ENCODE measurements at places on chromosomes 2 and 18.

- no peak for DNase-seq
Measured at GRCh38 chr2:85580206-85580605, 2.8 kb downstream of the VAMP8 start.

DNA sequence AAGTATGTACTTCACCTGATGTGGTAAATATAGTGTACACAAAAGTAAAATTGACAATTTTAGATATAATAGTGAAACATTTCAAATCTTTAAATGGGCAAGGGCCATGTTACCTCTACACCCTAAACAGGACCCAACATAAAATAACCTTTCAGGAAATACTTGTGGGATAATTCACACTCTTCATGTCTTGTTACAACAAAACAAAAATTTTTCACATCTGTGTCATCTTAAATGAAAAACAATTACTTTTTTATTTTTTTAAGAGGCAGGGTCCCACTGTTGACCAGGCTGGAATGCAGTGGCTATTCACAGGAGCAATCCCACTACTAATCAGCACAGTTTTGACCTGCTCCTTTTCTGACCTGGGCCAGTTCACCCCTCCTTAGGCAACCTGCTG, 42.1 kb downstream of the SRBD1 start:
- no peak for DNase-seq

GRCh38 chr18:22558945-22559385, 141.2 kb upstream of the CTAGE1 start:
- no peak for DNase-seq

DNA sequence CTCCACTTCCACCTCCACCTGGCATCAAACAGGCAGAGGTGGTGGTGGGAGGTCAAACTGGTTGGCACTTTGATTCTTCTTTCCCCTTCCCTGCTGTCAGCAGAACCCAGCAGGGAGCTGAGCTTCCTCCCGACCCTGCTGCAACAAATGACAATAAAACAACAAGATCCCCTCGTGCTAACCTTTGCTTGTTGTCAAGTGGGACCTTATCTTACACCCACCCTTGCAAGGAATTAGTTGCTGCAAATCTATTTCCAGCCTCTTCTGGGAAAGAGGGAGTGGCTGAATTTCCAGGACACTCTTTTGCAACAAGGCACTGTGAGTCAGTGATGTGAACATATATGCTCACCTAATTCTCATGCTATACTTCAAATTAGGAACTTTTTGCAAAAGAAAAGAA, 655.1 kb downstream of the DSC3 start:
- no peak for DNase-seq

- DNase-seq: no peak
Measured at GRCh38 chr2:162430323-162430722, 86.4 kb downstream of the GCA start.

DNA sequence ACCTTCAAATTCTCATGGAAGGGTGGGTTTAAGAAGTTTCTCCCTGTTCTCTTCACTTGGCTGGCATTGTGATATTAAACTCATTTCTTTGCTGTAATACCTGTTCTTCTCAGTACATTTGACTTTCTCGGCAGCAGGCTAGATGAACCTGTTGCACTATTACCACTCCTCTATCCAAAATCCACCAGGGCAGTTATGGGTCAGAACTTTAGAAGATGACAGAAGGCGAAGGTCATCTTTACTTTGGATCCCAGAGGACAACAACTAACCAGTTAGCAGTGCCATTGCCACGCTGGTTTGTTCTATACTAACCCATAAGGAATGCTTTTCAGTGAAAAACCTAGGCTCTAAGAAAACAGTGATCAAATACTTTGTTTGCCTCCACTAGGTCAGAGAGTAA, 901.0 kb downstream of the TSN start:
- DNase-seq: no peak

DNA sequence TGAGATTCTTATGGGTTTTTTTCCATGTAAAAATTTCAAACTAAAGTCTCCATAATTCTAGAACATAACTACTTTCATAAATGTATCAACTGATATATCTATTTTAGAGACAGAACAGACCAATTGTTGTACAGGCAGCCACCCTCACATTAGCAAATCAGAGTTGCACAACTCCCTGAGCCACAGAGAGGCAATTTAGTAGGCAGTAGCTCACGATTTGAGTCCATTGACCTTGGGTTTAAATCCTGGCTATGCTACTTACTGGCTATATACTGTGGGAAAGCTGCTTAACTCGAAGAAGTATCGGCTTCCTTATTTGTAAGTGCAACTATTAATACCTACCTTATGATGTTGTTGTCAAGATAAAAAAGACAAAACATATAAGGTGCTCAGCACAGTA, 16.2 kb downstream of the MTIF2 start:
- DNase-seq: no peak

DNA sequence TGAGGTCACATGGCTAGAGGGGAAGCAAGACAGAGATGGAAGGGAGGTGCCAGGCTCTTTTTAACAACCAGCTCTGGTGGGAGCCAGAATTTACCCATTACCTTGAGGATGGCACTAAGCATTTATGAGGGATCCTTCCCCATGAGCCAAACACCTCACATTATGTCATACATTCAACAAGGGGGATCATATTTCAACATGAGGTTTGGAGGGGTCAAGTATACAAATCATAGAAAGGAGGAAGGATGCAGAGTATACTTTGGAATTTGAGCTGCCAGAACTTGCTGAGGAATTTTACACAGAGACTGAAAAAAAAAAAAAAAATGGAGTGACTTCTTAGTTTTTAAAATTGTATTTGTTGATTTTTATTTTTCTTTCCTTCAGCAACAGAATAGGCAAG, 891.4 kb downstream of the CCDC85A start:
- DNase-seq: no peak

DNA sequence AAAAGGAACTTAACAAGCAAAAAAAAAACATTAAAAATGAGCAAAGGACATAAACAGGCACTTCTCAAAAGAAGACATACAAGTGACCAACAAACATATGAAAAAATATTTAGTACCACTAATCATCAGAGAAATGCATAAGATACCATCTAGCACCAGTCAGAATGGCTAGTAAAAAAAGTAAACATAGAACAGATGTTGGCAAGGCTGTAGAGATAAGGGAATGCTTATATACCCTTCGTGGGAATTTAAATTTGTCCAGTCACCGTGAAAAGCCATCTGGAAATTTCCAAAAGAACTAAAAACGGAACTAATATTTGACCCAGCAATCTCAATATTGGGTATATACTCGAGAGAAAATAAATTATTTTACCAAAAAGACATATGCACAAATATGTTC, 1751.3 kb upstream of the LRRTM1 start:
- DNase-seq: no peak
